Stimulated activated CD8-positive, alpha-beta memory T cell treated with anti-CD3 and anti-CD28 coated beads, Interleukin-4, amount 100 ng/mL, for 24 hours (primary cell): ENCODE measurements at places on chromosomes 11 and 22.

GRCh38 chr11:76653674-76654284 is 16.8 kb downstream of the LRRC32 start:
- DNase-seq = no peak

GRCh38 chr11:77191429-77191822 is 63.4 kb downstream of the MYO7A start:
- no peak for DNase-seq

GRCh38 chr11:71326328-71326940 is 74.1 kb upstream of the SHANK2 start:
- no peak for DNase-seq

DNA sequence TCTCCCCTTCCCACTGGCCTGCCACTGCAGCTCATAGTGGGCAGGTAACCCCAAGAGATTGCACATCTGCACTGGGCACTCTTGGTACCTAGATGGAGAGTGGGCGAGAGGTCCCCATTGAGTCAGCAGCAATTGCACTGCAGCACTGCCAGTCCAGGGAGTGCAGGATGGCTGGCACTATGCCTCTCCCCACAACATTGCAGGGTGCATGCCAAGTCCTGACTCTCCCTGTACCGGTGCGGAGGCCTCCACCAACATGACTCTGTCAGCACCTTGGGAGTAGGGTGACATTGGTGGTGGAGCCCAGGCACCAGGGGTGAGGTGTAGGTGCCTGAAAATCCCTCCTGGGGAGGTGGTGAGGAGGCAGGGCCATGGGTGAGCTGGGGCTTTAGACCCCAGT is 82.2 kb downstream of the TRAF6 start:
- no peak for DNase-seq

GRCh38 chr22:41532908-41533825 is 11.1 kb downstream of the POLR3H start:
- peak; percentile 59 for DNase-seq

DNA sequence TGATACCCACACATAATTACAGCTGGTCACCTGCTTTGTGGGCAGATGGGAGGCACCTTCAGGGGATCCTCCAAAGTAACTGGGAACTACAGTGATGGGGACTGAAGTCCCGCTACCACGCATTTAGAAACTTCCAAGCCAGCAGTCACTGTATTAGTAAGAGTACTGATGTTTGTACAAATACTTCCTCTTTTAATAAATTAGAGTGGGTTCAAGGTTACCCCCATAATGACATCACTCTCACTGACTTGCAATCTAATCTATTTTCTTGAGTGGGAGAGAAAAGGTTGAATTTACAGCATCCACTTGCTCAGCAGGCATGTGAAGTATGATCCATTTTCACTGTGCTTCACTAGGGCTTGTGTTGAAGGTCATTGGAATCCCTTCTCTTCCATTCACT is 72.1 kb upstream of the TIMP3 start:
- DNase-seq = no peak

GRCh38 chr22:50081426-50082196 is 3.6 kb downstream of the MLC1 start:
- no peak for DNase-seq

DNA sequence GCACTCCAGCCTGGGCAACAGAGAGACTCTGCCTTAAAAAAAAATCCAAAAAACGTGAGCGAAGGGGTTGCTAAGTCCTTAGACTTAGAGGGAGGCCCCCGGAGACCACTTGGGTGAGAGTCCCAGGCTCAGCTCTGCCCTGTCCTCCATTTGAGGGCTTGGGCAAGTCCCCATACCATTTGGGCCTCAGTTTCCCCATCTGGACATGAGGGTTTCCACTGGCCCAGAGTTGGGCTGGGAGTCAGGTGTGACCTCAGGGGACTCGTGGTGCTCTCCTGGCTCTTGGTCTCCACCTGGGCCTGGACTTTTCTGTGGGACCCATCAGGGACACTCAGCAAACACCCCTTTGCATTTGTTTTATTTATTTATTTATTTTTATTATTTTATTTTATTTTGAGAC is 35.2 kb upstream of the CSNK1E start:
- no peak for DNase-seq

GRCh38 chr11:34004236-34004635 is 47.3 kb upstream of the CAPRIN1 start:
- no peak for DNase-seq

GRCh38 chr22:29260031-29260560 is 7.7 kb downstream of the RHBDD3 start:
- no peak for DNase-seq

DNA sequence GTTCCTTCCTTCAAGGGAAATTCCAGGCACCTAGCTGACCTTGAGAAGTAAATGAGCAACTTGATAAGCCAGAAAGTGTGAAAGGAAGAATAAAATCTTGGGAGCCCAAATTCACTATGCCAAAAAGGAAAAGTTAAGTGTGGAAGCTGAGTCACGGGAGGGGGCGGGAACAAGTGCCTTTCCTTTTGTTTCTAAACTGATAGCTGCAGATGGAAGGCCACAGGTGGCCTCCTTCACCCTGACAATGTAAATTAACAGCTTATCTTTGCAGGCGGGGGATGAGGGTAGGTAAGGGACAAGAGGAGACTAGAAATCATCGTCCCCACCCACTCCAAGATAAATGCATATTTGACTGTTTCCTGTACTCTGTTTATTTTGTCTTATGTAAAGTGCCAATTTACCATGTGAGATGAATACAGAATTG is 36.4 kb upstream of the TREH start:
- DNase-seq = no peak

DNA sequence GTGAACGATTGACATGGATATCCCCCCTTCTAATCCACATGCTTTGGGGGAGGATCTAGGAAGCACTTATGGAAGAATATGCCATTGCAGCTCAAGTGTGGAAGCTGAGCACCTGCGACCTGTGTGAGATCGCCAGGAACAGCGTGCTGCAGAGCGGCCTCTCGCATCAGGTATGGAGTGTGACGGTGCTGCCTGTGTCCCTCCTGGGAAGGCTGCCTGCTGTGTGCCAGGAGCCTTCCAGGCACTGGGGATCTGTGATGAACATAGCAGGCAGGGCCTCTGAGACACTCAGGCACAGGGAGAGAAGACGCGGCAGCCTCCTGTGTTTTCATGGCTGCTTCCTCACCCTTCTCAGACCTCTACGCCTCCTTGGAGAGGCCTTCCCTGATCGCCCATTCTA is 36.5 kb downstream of the RNF141 start:
- DNase-seq = no peak

DNA sequence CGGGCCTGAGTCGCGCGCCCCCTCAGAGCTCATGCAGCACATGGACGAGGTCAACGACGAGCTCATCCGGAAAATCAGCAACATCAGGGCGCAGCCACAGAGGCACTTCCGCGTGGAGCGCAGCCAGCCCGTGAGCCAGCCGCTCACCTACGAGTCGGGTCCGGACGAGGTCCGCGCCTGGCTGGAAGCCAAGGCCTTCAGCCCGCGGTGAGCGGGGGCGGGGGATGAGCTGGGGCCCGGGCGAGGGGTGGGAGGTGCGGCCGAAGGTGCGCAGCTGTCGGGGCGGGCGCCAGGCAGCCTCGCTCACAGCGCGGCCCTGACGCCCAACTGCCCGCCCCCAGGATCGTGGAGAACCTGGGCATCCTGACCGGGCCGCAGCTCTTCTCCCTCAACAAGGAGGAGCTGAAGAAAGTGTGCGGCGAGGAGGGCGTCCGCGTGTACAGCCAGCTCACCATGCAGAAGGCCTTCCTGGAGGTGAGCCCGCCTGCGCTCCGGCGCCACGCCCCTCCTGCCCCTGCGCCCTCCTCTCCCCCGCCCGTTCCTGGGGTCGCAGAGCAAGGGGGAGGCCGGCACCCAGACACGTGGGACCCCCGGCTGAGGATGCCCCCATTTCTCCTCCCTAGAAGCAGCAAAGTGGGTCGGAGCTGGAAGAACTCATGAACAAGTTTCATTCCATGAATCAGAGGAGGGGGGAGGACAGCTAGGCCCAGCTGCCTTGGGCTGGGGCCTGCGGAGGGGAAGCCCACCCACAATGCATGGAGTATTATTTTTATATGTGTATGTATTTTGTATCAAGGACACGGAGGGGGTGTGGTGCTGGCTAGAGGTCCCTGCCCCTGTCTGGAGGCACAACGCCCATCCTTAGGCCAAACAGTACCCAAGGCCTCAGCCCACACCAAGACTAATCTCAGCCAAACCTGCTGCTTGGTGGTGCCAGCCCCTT is 20.5 kb downstream of the EPS8L2 start:
- no peak for DNase-seq

DNA sequence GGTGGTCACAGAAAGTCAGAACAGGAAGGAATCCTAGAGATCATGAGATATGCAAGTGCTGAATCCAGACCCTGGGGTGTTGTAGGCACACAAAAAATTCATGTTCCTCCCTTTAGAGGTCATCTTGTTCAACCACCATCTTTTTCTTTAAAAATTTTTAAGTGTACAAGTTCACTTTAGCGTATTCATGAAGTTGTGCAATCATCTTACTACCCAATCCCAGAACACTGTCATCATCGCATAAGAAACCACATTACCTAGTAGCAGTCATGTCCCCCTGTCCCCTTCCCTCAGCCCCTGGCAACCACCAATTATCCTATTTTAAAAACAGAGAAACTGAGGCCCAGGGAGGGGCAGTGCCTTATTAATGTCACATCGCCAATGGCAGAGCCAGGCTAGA is 20.3 kb upstream of the WNT11 start:
- no peak for DNase-seq

GRCh38 chr11:22670830-22671229 is 4.4 kb downstream of the GAS2 start:
- DNase-seq = no peak

- no peak for DNase-seq
Measured at GRCh38 chr11:132187814-132188213, 817.4 kb downstream of the NTM start.

- no peak for DNase-seq
Measured at GRCh38 chr22:50086526-50086925, 1.3 kb upstream of the MLC1 start.

GRCh38 chr11:30938171-30938570 is 352.0 kb upstream of the MPPED2 start:
- no peak for DNase-seq

DNA sequence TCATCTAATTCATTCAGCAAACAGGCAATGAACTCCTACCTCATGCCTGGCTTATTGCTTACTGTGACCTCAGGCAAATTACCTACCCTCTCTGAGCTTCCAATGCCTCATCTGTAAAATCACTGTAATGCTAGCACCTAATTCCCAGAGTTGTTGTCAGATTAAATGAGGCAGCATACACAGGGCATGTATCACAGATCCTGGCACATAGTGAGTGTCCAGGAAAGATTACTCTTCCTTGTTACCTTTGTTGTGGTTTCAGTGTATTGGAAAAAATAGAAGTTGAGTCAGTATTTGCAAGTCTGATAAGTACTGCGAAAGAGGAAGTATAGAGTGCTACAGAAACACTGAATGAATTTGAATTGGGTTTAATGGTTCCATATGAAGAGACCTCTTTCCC is 26.4 kb upstream of the LRRC55 start:
- no peak for DNase-seq

DNA sequence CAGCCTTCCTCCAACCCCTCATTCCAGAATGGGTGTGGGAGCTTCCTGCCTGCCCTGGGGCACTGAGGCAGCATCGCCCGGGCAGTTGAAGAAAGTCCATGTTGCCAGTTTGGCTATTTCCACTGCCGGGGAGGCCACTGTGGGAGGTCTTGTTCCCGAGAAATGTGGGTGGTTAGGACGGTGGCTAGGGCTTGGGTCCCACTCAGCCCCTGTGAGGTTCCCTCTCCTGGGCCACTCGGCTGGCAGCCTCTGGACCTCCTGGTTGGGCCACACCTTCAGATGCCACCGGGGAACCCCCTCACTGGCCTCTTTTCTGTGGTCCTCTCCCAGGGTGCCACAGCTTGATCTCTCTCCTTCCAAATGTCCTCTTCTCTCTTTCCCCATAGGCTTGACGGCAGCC is 5.1 kb upstream of the PPP6R3 start:
- DNase-seq = no peak

GRCh38 chr11:123587044-123587443 is 67.4 kb downstream of the SCN3B start:
- DNase-seq = no peak

GRCh38 chr11:27703481-27703880 is 3.2 kb upstream of the BDNF start:
- DNase-seq = no peak

- DNase-seq = no peak
Measured at GRCh38 chr22:17176715-17177114, 17.6 kb upstream of the HDHD5 start.

DNA sequence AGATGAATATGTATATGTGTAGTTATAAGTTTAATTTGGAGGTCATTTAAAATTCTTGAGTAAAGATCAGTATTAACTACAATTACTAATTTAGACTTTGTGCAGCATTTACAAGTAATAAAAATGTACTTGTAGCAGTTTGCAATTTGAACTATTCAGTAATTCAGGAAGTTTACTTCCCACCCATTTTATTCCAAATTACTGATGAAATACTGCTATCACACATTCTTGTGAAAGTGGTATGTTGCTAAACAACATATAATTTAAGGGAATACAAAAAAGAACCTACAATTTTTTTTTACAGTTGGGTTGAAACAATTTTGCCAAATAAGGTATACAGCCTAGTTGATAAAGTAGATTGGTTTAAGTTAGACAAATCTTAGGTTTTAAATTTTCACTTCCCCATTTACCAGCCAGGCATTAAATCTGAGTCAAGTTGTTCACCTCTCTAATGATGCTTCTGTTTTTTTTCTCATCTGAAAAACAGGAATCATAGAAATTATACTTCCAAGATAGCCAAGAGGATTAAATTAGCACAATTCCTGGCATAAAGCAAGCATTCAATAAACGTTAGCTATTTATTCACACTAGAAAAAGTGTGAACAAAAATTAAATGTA is 45.3 kb downstream of the ZBTB44 start:
- DNase-seq = no peak

DNA sequence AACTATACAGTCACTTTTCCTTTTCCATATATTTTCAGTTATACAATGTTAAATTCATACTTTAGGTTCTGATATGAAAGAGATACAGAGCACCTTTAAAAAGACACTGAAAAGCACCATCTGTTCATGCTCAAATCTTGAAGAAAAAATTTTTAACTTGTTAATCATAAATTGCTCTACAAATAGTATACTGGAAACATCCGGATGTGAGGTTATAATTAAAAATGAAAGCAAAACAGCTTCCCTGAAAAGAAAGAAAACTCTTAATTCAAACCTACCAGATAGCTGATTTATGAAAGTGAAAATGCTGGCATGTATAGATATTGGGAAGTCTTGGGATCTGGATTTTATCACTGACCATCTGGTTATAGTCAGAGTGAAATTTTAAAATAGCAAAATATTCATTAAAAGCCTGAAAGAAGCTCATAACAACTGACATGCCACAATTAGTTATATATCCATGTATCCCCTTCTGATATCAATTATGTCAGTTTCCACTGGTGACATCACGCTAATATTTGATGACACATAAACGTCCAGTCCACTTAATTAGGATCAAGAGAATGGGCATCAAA is 740.0 kb downstream of the DLG2 start:
- DNase-seq = no peak

GRCh38 chr11:64340671-64341335 is 799 bp downstream of the CCDC88B start:
- peak; percentile 73 for DNase-seq

DNA sequence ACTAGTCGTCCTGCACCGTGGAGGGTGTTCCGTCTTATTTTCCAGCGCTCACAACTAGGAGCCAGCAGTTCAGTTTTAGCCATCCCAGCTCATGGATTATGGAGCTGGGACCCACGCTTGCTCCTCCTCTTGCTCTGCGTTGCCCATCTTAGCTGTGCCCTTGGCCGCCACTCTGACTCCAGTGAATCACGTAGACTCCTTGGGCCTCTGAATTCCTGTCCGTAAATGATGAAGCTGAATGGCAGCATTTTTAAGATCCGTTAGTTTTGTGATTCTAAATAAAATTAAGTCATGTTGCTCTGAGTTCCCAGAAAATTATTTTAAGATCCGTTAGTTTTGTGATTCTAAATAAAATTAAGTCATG is 23.8 kb downstream of the BCR start:
- DNase-seq = no peak
